ENCODE measurements at places on chromosomes 4 and X.

- DNase-seq = no peak
Observed at GRCh38 chrX:19875050-19875431, 12.4 kb downstream of the SH3KBP1 start.

DNA sequence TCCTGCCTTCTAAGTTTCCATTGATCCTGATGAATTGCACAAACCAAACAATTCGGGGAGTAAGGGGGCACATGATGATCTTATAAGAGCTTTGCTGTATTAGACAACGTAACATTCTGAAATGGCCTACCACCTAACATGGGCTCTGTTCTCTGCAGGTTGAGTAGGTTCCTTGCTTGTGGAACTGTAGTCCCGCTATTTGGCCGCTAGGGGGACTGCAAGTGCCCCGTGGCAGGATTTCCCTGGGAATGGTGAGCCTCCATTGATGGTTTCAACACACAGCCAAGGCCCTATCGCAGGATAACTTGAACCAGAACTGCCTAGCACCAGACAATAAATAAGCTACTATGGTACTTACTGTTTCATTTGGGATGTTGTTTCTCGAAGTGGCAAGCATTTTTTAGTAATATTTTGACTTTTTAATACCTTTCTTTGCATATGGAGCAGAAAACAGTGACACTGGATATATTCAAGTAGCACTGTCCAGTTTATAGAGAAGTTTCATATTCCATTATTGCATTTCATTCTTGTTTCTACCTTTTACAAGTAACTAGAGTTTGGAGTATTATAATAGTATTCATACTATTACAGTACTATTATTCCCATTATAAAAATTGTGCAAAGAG, 11.9 kb downstream of the AR start:
- no peak for DNase-seq

GRCh38 chr4:48336146-48336870, 5.0 kb upstream of the SLAIN2 start:
- no peak for DNase-seq

- no peak for DNase-seq
Observed at GRCh38 chr4:10260777-10261176, 144.2 kb upstream of the WDR1 start.

GRCh38 chr4:147594107-147594506, 23.1 kb upstream of the TMEM184C start:
- no peak for DNase-seq

DNA sequence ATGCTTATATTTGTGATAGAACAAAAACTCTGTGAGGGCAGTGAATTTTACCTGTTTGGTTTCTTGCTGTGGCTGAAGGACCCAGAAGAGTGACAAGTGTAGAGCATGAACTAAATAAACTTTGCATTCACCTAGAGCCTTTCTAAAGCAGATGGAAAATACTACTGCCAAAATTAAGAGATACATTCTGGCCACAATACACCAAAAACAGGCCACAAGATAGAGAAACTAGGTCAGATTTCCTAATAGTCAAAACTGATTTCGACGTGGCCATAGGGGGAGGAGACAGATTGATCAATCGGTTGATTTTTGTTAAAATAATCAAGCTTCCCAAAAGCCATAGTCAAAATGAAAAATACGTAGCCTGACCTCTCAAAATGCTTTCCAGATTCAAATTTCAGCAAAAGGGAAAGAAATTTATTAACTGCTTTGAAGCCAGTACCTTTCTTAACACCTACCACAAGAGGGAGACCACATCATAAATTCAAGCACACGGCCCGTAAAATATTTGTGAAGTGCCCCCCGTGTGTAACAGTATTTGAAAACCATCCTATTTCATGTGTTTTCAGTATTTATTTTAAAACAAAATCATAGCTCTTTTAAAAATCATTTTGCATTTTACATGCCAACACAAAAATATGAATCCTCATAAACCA, 132.4 kb downstream of the CORIN start:
- no peak for DNase-seq

DNA sequence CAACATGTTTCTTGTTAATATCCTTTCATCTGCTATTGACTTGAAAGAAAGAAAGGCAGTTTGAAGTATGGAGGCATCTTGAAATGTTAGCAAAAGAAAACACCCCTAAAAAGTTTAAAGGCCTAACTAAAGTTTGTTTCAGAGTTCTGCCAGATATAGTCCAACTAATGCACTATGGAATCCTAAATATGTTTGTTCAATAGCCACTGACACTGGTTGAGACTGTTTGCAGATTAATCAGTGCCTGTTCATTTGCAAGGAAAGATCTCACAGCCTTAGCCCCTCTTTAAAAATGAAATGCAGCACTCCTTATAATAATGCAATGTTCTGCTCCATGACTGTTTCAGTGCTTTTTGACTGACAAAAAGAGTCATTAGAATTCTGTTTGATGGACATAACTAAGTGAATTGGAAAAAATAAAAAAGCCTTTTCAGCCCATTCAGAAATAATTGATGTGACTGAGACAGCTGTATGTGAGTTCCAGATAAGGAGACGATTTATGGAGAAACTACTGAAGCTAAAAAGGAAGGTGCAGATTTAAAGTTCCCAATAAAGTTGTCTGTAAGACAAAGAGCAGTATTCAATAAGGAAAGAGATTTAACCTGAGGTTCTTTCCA, 192.0 kb downstream of the PCDH7 start:
- no peak for DNase-seq

GRCh38 chr4:105061136-105061696, 85.5 kb upstream of the TET2 start:
- no peak for DNase-seq

GRCh38 chrX:23136816-23137215, 137.1 kb downstream of the DDX53 start:
- no peak for DNase-seq

DNA sequence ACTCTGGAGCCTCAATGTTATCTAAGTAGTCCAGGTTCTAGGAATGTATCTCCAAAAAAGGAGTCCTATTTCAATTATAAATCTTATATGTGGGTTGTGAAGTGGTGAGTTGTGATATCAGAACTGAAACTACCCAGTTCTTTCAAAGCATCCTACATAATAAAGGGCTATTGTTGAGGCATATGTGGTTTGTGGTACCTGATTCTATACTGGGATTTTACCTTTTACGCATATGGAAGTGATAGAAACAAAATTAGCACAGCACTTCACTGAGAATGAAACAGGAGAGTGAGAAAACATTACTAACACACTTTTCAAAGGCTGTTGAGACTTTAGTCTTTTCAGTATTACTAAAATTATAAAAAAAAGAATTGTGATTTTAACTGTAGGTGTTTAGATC, 417.7 kb upstream of the GALNT7 start:
- DNase-seq = no peak

DNA sequence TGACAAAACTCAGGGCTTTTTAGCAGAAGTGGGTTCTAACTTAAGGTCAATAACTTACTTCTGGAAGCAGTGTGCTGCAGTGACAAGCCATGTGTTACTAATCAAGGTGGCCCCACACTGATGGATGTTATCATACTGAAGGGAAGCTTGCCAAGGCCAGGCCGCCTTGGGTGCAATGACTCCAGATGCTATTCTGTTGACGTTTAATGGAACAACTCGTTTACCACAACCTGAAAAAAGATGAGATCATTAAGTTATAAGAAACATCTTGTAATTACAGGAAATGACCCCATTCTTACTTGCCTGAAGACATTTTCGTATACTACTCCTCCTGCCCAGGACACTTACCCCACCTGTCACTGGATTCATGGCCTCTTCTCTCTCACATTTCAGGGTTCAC, 38.9 kb upstream of the TMPRSS11D start:
- DNase-seq = no peak
